Cardiac muscle cell (in vitro differentiated cells and primary cell): ENCODE measurements at places on chromosomes 7 and 10.

DNA sequence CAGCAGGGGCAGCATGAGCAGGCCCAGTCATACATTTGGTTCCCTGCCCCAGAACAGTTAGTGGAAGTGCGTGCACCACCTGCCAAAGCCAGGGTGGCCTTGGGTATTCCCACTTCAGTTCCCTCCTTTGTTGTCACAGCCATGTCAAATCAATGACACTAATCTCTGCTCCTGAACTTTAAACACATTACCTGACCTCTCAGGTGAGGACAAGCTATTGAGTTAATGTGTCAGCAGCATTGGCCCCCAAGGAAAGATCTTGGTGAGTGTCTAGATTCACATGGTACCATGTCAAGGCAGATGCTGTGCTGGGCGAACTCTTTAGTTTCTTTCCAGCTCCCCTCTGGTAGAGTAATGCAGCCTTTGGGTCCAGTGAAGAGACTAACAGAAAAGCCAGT lies 2.1 kb downstream of the CYP3A5 start:
- DNase-seq: no peak

DNA sequence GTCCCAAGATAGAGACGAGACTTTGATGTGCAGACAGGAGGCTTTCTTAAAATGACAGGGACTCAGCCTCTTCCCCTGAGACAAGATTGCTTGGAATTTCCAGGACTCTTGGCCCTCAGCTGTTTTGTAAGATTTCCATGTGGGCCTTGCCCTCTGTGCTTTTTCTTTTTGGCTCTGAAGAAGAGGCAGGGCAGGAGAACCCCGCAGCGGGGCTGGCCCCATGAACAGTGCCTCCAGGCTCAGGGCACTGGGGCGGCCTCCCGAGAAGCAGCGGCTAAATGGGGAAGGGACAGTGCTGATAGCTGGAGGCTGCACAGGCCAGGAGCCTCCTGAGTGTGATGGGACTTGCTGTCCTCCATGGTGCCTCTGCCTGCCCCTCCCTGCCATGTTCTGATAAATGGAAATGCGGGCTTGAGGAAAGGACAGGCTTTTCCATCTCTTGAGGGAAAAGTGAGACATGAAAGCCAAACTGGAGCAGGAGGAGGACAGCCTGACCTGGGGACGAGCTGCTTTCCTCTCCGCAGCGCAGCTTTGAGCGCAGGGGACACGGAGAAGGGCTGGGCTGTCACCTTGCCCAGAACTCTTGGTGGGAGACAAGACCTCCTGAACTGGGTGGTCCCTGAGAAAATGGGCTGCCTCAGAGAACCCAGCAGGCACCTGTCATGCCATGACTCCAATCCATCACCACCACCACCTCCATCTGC lies 12.1 kb downstream of the SAP25 start:
- DNase-seq: no peak

GRCh38 chr7:123647106-123647730 lies 8.4 kb upstream of the LMOD2 start:
- no peak for DNase-seq

DNA sequence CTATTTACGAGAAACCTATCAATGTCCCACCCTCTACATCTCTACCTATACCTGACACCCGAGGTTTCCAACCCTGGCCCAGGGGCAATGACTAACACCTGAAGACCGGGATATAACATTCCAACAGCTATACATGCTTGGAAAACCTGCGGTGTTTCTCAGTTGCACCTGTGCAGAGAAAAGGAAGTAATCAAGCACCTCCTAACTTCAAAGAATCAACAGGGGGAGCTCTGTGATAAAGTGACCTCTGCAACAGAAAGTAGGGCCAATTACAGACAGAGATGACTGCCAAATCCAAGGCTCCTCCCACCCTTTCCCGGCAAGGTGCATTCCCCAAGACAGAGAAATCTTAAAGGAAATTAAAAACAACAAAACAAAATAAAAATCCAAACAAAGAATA lies 41.3 kb downstream of the CCDC6 start:
- DNase-seq: peak; percentile 12

- no peak for DNase-seq
Observed at GRCh38 chr7:108403597-108404217, 52.5 kb downstream of the NRCAM start.

- no peak for DNase-seq
Observed at GRCh38 chr10:122882766-122883165, 3.4 kb upstream of the FAM24B start.

GRCh38 chr10:30591249-30591670 lies 38.3 kb downstream of the LYZL2 start:
- DNase-seq: peak; percentile 63

DNA sequence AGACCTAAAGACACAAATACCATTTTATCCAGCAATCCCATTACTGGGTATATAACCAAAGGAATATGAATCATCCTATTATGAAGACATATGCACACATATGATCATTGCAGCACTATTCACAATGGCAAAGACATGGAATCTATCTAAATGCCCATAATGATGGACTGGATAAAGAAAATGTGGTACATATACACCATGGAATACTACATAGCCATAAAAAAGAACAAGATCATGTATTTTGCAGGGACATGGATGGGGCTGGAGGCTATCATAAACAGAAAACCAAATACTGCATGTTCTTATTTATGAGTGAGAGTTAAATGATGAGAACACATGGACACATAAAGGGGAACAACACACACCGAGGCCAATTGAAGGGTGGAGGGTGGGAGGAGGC lies 3.8 kb downstream of the MACC1 start:
- no peak for DNase-seq
